ENCODE measurements at places on chromosomes 5 and 9. TPM values are rescaled to one million over a fixed set of nuclear protein-coding genes. Genes with fewer than 3 reads are reported as not detected.

Gene HTR4
- not detected for total RNA-seq

Gene SPINK13
- not detected for total RNA-seq

Gene MELK
- 45.8 TPM for total RNA-seq

Gene ZDHHC12
- total RNA-seq: 161 TPM

Gene GSN
- 106 TPM for total RNA-seq

Gene MTX3
- total RNA-seq: 11.2 TPM

Gene CATSPER3
- total RNA-seq: not detected

Gene PCDHGA7
- 0.86 TPM for total RNA-seq

Gene EPB41L4A
- 1.3 TPM for total RNA-seq

Gene TEX48
- total RNA-seq: not detected

Gene VCAN
- total RNA-seq: 16.6 TPM

Gene EQTN
- total RNA-seq: 0.23 TPM

Gene GABRB2
- not detected for total RNA-seq

Gene AGGF1
- 19.2 TPM for total RNA-seq

Gene PPIC
- total RNA-seq: 28.3 TPM

Gene BTF3
- total RNA-seq: 639 TPM

Gene LHFPL2
- 14.4 TPM for total RNA-seq

Gene ZNF169
- 0.62 TPM for total RNA-seq

Gene FLT4
- total RNA-seq: 0.08 TPM

Gene CHSY3
- 0.15 TPM for total RNA-seq

Gene ANKRD18A
- 0.70 TPM for total RNA-seq

Gene HMCN2
- total RNA-seq: not detected

Gene PFN3
- not detected for total RNA-seq

Gene C5orf34
- total RNA-seq: 4.3 TPM

Gene PCDHGC4
- 0.31 TPM for total RNA-seq

Gene OR1Q1
- not detected for total RNA-seq

Gene SLC1A3
- total RNA-seq: 12.2 TPM

Gene LCN6
- total RNA-seq: not detected

Gene CCL27
- total RNA-seq: not detected

Gene PCDHB6
- not detected for total RNA-seq

Gene PRRX2
- not detected for total RNA-seq

Gene C9orf50
- total RNA-seq: not detected

Gene HACD4
- total RNA-seq: 4.7 TPM

Gene ALDH1A1
- not detected for total RNA-seq

Gene ZNF474
- total RNA-seq: not detected

Gene CDX1
- not detected for total RNA-seq

Gene NKD2
- not detected for total RNA-seq

Gene SSNA1
- total RNA-seq: 137 TPM

Gene ROPN1L
- total RNA-seq: 0.08 TPM

Gene SPATA6L
- 1.6 TPM for total RNA-seq

Gene CAMK4
- 1.0 TPM for total RNA-seq

Gene IFNB1
- total RNA-seq: not detected

All from hair follicular keratinocyte (primary cell).